ENCODE measurements at places on chromosomes 1 and 21.
A peak's percentile ranks its signal among the peaks of the same experiment; 100 is the strongest.

- DNase-seq = no peak
Measured at GRCh38 chr1:36528361-36529349, 45.9 kb upstream of the CSF3R start.

- DNase-seq = no peak
Measured at GRCh38 chr1:5711956-5712645, 280.1 kb downstream of the NPHP4 start.

- DNase-seq = no peak
Measured at GRCh38 chr1:245469734-245470133, 314.9 kb downstream of the KIF26B start.

- no peak for DNase-seq
Measured at GRCh38 chr1:7084232-7084894, 299.1 kb downstream of the CAMTA1 start.

DNA sequence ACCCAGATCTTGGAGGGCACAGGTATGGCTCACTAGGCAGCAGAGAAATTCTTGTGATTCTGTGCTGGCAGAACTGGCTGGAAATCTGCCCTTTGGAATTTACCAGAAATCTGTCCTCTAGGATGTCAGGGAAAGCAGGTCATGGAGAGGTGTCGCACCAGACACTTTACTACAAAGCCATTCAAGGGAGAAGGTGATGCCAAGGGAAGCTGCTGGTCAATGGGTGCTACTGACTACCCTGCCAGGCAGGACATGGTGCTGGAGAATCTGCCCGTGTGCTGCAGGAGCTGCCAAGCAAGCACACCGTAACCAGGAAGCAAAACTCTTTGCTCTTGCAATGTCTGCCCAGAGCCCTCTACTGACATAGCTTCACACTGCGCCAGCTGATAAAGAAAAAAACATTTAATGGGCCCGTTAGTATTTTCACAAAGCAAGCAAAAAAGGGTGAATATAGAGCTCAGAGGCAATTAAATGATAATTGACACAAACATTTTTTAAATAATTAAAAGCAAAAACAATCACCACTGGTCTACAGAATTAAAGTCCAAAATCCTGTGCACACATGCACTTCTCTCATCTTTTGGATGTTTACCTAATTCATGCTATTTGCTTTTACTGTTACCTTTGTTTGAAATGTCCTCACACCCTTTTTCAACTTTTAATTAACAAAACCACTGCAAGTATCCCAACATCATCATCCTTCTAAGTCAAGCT lies 7.2 kb upstream of the FBXO28 start:
- DNase-seq = no peak

GRCh38 chr1:30657131-30658013 lies 66.0 kb downstream of the MATN1 start:
- no peak for DNase-seq

- no peak for DNase-seq
Measured at GRCh38 chr1:207833381-207833780, 77.5 kb downstream of the CD34 start.

GRCh38 chr1:41614818-41615217 lies 130.3 kb upstream of the EDN2 start:
- DNase-seq = no peak

- DNase-seq = no peak
Measured at GRCh38 chr21:38291874-38292273, 35.1 kb downstream of the KCNJ15 start.

DNA sequence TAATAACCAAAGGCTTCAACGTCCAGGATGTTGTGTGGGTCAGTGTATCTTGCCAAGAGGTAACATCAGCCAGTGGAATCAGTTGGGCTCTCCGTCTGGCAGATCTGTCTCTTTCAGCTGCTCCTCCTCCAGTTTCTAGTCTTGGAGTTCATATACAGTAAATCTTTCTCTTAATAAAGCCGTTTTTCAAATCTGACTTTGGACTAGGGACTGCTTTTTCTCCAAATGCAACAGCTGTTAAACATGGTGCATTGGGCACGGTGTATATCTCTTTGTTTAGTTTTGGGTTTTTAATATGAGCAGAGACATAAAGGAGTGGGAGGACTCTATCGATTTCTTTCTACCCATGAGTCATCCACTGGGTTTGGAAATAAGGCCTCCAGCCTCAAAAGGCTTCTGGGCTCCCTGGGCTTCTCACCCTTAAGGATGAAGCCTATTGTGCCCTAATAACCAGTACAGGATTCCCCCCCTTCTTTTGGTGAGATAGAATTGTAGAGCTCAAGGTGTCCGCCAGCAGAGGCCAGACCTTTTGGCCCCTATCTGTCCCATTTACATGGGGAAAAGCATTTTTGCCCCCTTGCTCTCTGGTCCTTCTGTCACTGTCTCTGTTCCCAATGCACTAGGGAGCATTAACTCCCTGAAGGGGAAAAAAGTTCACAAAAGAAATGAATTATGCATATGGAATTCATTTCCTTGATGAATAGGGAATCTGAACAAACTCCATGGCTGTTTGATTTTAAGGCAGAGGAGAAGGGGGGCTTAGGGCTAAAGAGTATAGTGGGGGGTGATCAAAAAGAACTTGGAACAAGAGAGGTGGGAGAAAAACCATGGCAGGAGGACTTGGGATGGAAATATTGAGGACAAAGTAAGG lies 86.0 kb downstream of the PBX1 start:
- no peak for DNase-seq

DNA sequence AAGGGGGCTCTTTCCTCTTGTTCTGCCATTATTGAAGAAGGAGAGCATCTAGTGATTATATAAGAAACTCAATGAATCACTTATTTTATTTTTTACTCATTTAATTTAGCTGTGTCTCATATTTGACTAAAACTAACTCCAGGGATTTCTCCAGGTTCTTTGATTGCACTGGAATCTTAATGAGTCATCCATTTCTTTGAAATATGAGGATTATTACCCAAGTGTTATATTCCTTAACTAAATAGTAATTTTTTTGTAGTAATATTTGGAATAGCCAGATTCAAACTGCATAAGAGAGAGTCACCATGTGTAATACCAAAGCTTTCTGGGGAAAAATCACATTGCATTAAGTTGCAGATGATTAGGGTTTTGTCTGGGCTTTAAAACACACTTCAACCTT lies 59.5 kb downstream of the NTMT2 start:
- DNase-seq = no peak

GRCh38 chr1:28983509-28984310 lies 69.3 kb downstream of the EPB41 start:
- DNase-seq = no peak

DNA sequence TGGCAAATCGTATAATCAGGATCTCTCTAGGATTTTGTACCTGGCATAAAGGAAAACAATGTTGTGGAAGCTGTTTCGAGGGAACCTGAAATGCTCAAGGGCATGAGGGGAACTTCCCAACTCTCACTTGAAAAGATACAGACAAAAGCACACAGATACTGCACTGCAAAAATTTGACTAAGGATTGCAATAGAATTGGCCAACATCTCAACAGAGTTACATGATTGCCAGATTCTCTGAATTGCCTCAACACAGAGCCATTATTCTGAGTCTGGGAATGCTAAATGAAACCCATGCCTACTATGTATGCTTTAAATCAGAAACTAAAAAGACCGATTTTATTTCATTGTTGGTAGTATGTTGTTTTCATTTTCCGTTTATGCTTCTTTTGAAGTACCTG lies 16.0 kb downstream of the KRTAP19-8 start:
- no peak for DNase-seq

- DNase-seq = peak; percentile 17
Measured at GRCh38 chr1:185559684-185560331, 174.4 kb upstream of the HMCN1 start.

DNA sequence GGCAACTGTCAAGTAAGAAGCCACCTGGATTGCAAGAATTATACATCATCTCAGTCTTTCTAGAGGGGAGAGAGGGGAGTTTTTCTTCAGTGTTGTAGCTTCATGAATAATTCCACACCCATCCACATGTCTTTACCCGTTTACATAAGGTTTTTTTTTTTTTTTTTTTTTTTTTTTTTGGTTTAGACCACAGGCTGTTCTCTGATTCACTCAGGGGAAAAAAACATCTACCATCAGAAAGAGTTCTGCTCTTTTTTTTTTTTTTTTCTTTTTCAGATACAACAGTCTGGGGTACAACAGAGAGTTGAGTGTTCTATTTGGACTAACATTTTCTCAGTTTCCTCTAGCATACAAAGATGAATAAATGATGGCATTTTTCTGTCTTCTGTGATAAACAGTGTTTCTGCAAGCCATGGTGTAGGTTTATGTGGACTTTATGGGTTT lies 4.9 kb upstream of the KIF14 start:
- no peak for DNase-seq

DNA sequence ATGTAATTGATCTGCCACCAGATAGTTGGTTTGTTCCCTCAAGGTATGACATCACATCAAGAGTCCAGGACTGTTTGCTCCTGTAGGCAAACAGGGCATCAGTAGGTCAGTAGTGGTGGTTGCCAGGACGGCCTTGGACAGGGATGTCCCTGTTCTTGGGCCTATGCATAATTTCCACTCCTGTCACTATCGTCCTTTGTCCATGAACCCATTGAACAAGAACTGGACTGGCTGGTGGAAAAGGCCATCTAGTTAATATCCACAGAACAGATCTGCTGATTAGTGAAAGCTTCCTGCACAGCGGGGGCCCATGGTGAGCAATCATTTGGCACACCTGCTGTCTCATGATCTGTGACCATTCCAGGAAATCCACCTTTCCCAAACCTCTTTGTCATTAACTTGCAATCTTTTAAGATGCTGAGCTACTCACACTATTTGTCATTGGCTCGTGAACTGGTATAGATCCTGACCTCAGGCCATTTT lies 12.4 kb upstream of the BSDC1 start:
- no peak for DNase-seq

DNA sequence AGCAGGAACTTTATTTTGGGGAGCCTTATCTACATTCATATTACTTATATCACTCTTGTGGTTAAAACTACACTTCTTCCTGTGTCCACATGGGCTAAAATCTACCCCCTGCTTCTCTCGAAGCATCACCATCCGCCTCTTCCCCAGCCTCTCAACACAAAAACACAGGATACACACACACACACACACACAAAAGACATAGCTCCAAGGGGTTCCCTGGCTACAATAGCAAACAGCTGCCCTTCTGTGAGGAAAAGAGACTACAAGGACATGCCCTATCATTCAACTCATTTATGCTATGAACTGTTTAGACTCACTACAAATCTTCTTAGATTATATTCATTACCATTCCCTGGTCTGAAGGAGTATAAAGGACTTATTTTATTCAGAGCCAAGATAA lies 155.0 kb downstream of the PIGK start:
- DNase-seq = no peak

DNA sequence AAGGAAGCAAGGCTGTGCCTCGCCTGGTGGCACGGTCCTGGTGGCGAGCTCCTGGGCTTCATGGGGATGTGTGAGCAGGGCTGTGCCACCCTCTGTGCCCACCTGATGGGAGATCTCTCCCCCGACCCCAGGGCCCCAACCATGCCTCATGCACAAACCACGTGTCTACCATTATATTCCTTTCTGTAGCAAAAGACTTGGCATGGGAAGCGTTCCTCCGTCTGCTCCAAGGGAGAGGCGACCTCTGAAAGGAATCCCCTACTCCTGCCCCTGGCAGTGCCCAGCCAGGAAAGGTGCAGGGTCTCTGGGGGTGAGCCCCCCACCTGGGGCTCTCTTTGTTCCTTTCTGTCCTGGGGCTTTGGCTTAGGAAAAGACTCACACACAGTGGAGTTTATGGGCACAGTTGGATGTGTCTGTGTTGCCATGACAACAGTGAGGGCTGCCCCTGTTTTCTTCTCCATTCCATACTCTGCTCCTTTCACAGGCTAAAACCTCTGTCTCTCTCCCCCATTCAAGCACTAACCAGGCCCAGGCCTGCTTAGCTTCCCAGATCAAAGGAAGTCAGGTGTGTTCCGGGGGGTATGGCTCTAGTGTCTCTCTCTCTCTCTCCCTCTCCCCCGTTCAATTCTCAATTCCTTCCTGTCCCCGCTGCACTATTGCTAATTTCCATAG lies 21.4 kb upstream of the LRRN2 start:
- peak; percentile 73 for DNase-seq

- peak; percentile 42 for DNase-seq
Measured at GRCh38 chr1:3869751-3870301, 12.6 kb downstream of the DFFB start.

DNA sequence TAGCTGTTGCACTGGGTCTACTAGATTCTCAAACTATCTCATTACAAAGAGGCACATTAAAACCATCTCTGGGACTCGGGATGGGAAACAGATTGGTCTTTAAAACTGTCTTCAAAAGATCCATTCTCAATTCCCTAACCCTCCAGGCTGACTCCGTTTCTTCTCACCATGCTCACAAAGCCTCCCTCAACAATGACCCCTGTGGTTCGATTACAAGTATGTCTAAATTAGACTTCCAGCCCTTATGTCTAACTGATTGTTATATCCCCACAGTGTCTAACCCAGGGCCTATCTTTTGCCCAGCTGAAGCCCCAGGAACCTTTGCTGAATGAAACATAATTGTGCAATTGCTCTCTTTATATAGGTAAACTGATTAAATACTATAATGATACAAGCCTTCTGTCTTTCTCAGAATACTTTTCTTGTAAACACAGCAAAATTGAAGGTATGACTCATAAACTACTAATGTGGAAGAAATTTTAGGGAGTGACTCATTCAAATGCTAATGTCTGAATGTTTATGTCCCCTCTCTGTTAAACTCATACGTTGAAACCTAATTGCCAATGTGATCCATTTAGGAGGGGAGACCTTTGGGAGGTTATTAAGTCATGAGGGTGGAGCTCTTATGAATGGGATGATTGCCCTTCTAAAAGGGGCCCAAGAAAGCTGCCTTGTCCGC lies 65.6 kb upstream of the DAB1 start:
- DNase-seq = no peak

DNA sequence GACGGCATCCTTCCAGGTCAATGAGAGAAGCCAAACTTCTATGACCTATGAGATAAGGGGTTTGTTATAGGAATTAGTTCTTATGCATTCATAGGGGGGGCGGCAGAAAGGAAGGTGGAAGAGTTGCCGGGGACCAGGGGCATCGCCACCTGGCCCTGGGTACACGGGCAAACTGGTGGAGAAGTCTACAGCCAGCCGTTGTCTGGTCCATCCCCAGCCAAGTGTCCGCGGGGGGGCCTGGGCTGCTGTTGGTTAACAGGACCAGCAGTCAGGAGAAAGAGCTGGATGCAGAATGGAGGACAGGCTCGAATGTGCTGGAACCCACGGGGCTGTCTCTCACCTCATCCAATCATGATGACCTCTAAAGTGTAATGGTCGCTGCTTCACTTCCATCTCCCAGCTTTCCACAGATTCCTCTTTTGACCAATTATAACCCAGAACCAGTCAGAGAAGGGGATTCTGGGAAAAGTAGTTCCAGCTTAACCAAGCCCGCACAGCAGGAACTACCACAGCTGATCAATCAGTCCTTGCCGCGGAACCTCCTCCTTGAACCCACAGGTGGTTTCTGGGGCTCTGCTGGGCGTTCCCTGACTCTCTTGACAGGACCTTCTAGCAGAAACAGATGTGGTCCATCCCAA lies 17.8 kb downstream of the TMEM51 start:
- DNase-seq = no peak

GRCh38 chr1:41483001-41483850 lies 1.3 kb downstream of the EDN2 start:
- no peak for DNase-seq

DNA sequence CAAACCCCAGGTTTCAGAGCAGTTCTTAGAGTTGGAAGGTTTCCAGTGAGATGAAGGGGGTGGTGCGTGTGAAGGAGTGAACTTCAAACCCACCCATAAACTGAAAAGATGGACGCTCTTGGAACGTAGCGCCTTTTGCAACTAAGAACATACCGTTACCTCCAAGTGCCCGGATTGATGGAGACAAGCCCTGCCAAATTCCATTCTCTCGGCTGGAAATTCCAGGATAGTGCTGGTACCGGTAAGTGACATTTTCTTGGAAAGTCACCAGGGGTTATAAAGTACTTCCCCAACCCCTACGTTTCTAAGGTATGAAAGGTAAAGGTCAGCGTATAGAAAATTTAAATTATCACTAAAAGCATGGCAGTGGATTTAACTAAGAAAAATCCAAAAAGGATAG lies 91.6 kb upstream of the CLDN14 start:
- no peak for DNase-seq

All from retina (tissue), 1 donor.